ENCODE measurements at places on chromosomes 7 and 10.

GRCh38 chr7:32037650-32038198, 32.5 kb downstream of the PDE1C start:
- no peak for DNase-seq

GRCh38 chr10:80642661-80643060, 105.0 kb downstream of the SH2D4B start:
- no peak for DNase-seq

GRCh38 chr7:93981480-93981874, 22.7 kb downstream of the BET1 start:
- no peak for DNase-seq

GRCh38 chr10:113261161-113261560, 291.7 kb upstream of the HABP2 start:
- DNase-seq, result no peak
